Left colon (tissue), 2 donors: ENCODE measurements at places on chromosomes 16 and 17. TPM values are rescaled to one million over a fixed set of nuclear protein-coding genes. Genes with fewer than 3 reads are reported as not detected.

DNA sequence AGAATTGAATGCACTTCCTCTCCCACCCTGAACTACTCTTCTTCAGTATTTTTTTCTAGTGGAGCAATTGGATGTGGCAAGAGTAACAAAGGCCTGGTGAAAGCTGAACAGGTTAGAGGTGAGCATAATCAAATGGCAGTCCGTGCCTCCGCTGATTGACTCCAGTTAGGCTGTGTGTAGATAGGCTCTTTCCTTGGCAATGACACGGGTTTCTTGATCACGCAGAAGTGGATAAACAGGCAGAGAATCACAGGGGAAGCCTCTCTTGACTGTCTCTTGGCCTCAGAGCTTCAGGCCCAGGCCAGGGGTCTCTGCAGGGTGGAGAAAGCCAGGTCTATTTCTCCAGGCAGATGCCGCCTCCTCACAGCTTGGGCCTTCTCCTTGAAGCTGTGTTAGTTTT lies 4.2 kb downstream of the CD300LB start:
- no peak for DNase-seq

Gene TNFRSF17
- total RNA-seq = 0.70 TPM

DNA sequence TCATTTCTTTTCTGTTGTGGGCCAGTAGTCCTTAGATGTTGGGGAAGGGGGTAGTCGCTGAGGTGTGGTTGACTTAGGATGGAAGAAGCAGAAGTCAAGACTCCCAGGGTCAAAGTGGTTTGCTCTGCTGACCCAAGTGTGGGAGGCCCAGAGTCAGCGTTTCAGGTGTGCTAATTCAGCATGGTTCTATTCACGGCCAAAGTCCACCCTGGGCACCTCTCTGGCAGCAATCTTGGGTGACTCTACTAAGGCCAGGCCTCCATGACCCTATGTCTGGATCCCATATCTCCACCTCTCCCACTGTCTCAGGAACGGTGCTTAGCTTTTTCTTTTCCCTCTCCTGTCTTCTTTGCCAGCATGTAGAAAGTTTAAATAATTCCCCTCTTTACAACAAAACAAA lies 32.9 kb downstream of the MAPT start:
- DNase-seq = no peak

DNA sequence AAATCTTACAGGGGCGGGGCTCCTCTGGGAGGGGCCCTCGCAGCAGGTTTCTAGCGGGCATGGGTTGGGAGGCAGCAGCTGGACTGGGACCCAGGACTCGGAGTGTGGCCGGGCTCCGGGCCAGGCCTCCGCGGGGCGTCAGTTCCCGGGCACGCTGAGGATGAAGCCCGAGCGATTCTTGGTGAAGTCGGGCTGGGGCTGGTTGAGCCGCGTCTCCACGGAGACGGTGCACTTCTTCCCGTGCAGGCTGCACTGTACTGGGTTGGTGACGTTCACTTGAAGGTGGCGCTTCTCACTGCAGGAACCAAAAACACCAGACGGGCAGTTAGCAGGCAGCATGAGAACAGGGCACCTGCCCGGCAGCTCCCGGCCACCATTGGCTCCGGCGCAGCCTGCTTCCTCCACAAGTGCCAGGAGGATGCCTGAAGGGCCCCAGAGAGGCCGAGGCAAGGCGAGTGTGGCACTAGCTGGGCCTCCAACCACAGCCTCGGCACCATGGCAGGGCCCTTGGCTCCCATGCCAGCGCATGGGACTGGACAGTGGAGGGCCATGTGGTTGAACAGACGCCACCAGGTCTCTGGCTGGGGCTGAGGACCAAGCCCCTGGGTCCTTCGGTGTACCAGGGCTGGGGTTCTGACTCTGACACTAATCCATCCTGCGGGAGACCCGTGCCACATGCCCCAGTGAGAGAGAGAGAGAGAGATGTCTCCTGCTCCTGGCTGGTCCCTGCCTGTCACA lies 8.0 kb downstream of the CDK5R1 start:
- no peak for DNase-seq

- DNase-seq = no peak
Observed at GRCh38 chr17:29138971-29139691, 41.1 kb downstream of the MYO18A start.

Gene PHOSPHO1
- total RNA-seq = not detected
